Stomach (tissue), 19 donors: ENCODE measurements at places on chromosomes 16 and 17. TPM values are rescaled to one million over a fixed set of nuclear protein-coding genes. Genes with fewer than 3 reads are reported as not detected.
A peak's percentile ranks its signal among the peaks of the same experiment; 100 is the strongest.

- no peak for DNase-seq
Observed at GRCh38 chr16:64397042-64397441, 724.8 kb downstream of the CDH11 start.

The MT1G gene
- not detected for total RNA-seq

DNA sequence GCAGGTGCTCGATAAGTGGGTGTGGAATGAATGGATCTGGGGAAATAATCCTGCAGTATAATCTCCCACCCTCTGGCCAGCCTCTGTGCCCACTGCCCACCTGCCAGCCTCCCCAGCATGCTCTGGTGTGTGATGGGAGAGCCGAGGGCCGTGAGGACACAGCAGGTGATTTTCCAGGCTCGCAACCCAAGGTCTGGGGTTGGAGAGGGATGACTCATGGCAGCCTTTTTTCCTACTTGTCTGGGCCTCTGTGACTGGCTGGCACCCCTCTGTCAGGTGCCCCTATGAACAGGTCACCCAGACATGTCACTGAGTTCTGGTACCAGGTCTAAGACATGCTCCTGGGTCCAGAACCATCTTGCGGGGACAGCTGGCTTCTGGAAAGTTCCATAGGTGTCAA, 385.7 kb upstream of the TNRC6C start:
- DNase-seq: no peak

- no peak for DNase-seq
Observed at GRCh38 chr16:54116124-54116655, 170.4 kb downstream of the IRX3 start.

The CCDC144A gene
- 14.5 TPM for total RNA-seq

The PRR14 gene
- 123 TPM for total RNA-seq

The CYGB gene
- 21.0 TPM for total RNA-seq

DNA sequence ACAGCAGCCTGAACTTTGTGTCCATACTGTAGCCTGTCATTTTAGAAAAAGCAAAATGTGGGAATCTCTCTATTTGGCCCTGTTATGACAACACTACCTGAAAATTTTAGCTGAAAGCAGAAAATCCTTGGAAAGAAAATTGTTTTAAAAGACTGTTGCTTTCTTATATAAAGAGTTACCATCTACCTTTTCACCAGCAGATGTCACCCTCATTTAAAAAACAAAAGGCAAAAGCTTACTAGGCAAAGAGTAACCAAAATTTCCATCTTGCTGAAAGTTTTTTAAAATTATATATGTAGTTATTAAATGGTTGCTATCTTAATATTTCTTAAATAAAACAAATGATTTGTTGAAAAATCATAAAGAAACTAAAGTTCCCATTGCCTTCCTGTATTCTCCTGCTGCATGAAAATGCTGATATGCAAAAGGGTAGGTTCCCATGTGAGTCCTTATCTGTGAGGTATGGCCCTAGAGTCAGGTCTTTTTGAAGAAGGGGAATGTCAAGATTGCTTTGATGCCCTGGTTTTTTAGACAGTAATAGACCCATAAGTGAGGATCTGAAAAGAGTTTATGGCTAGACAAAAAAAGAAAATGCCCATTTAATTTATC, 61.0 kb downstream of the TNRC6C start:
- no peak for DNase-seq

GRCh38 chr17:77879896-77880280, 78.6 kb upstream of the TNRC6C start:
- DNase-seq: no peak

DNA sequence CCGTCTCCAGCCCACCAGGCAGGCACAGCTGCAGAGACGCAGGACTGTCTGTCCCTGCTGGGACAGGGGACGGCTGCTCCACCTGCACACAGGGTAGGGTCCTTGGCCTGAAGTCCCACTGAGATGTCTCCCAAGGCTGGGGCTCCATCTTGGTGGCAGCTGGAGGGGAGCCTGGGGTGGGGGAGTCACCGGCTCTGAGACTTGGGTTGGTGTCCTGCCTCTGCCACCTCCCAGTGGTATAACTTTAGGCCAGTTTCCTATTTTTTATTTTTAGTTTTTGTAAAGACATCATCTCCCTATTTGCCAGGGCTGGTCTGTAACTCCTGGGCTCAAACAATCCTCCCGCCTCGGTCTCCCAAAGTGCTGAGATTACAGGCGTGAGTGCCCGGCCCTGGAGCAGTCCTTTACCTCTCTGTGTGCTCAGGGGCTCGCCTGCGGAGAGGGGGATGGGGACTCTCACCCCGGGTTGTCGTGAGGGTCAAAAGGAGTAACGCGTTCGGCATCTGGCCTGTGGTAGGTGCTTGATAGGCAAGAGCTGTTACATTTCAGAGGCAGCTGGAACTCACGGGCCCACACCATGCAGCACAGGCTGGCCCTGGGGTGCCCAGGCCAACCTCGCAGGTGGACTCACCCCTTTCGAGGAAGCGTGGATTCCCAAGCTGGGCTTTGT, 46.6 kb upstream of the DOC2B start:
- no peak for DNase-seq

The SLC12A3 gene
- not detected for total RNA-seq

- DNase-seq: no peak
Observed at GRCh38 chr17:48356866-48357265, 73.1 kb downstream of the SKAP1 start.

DNA sequence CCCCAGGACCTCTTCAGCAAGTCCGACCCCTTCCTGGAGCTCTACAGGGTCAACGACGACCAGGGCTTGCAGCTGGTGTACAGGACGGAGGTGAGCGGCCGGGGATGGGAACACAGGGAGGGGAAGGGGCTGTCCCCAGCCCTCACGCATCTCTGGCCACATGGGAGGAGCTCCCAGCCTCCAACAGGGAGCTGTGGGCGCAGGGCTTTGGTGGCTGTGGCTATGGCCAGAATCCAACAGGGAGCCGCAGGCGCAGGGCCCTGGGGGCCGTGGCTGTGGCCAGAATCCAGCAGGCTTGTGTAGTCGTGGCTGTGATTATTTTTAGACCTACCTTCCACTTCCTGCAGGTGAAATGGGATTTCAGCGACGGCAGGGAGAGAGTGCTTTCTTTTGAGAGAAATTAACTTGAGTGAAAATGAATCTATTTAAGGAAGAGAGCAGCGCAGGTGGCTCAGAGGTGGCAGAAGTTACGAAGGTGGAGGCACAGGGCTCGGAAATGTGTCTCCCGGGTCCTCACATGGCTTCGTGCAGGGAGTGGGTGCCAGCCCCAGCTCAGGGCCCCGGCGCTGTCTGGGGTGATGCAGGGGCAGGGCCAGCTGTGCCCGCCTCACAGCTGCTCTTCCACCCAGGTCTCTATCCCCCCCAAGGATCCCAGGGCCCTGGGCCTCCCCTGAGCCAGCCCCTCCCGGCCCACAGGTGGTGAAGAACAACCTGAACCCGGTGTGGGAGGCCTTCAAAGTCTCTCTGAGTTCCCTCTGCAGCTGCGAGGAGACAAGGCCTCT, 9.4 kb downstream of the CPNE7 start:
- DNase-seq: no peak

DNA sequence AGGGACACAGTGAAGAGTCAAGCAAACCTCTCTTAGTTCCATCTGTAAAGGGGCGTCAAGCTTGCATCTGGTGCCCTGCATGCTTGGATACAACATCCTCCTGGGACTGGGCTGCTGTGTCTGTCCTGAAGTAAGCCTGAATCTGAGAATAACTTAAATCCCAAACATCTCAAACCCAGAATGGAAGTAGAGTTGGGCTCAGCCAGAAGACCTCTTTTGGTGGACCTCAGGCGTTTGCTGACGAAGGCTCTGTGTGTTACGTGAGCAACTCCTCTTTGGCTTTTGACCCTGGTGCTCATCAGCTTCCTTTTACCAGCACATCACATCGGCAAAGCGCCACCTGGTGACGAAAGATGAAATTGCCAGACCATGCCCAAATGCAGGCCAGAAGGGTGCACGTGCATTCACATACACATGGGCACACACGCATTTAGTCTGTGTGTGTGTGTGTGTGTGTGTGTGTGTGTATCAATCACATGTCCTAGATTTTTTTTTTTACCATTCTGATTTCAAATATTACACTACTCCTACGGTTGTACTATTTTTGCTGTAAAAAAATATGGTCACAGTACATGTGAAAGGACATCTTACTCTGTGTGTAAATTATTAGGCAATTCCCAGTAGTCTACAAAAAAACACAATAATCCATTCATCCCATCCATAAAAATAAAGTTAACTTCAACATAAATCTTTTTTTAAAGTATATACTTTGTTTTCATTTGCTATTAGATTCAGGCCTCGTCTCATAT, 41.1 kb upstream of the FOXJ1 start:
- DNase-seq: peak; percentile 96

- no peak for DNase-seq
Observed at GRCh38 chr16:48534601-48535340, 75.2 kb downstream of the N4BP1 start.

GRCh38 chr17:46876353-46876887, 25.0 kb downstream of the WNT9B start:
- DNase-seq: peak; percentile 83

DNA sequence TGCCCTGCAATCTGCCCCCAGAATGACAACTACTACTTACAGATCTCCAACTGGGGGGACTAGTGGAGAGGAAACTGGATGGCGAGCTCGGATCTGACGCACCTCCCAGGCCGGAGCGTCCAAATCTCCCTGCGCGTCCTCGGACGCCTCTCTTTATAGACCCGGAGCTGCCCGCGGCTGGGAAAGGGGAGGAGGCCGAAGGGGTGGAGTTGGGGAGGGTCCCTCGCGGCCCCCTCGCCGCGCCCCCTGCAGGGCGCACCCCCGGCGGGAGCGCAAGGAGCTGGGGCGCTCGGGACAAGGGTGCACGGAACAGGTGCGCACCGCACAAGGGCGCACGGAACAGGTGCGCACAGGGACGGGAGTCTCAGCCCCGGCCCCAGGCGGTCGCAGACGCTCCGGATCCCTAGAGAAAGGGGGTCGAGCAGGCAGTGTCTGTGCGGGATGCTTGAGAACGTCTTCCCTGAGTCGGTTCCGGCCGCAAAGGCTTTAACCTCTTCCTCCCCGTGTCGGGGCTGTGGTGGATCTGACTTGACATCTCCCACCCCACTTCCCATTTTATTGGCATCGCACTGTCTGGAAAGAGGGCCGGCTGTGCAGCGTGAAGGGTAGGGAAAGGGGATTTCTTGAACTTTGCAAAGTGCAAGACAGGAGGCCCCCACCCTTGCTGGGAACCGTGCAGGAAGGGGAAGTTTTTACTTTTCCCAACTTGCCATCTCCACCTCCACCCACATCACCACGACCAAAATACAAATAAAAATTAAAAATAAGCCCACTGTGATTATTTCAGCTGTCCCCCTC, at the start of gene MYH11:
MYH11 (minus strand) TSS at position 128 of the 798 bp plus-strand sequence. CDS start 18,776 bp downstream, outside the sequence.
- DNase-seq: no peak

DNA sequence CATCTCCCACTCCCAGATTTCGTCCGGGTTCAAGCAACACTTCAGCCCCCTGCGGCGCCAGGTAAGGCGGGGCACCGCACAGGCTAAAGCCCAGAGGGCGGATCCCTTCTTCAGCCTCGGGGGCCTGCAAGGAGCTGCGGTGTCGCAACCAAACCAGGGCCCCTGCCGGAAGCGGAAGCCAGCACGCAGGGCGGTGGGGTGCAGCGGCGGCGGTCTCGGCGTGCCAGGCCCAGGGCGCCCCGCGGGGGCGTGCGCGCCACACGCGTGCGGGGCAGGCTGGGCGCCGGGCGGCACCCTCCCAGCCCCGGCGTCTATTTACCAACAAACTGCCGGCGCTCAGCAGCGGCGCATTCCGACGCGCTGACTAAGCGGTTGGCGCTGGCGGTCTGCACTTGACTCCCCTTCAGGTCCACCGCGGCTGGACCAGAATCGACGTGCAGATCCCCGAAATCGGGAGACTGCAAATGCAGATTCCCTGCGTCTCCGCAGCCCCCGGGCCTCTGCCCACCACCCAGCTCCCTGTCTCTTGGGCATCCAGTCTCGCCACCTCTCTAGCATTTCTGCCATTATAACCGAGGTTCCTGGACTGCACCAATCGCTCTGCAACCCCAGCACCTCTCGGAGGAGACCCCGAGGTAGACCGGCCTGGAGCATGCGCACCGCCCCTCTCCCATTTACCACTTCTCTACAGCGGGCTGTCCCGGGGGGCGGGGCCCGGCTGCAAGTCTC, 421 bp upstream of the DLX4 start:
- DNase-seq: peak; percentile 89

The FAM20A gene
- 81.3 TPM for total RNA-seq

DNA sequence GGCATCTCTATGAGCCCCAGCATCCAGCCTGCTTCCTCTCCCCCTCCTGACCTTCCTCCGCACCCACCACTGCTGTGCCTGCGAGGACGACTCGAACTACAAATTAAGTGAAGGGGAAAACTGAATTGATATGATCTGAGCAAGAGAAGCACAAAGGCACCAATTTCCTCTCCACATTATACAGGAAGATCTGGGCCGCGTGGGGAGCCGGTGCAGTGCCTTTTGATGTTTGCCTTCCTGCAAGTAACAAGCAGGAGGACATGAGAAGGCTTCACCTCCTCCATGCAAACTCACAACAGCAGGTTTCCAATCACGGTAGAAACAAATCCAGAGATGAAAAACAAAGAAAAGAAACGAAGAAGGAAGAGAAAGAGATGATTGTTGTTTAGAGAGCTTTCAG, 57.8 kb upstream of the MMP2 start:
- no peak for DNase-seq

- DNase-seq: no peak
Observed at GRCh38 chr17:12070561-12070960, 49.9 kb downstream of the MAP2K4 start.

- DNase-seq: no peak
Observed at GRCh38 chr16:9176547-9177418, 85.3 kb downstream of the HAPSTR1 start.

GRCh38 chr16:13909872-13910303, 10.1 kb upstream of the ERCC4 start:
- peak; percentile 86 for DNase-seq

The NPW gene
- total RNA-seq: 0.55 TPM

- no peak for DNase-seq
Observed at GRCh38 chr17:68613739-68614298, 12.7 kb upstream of the FAM20A start.

DNA sequence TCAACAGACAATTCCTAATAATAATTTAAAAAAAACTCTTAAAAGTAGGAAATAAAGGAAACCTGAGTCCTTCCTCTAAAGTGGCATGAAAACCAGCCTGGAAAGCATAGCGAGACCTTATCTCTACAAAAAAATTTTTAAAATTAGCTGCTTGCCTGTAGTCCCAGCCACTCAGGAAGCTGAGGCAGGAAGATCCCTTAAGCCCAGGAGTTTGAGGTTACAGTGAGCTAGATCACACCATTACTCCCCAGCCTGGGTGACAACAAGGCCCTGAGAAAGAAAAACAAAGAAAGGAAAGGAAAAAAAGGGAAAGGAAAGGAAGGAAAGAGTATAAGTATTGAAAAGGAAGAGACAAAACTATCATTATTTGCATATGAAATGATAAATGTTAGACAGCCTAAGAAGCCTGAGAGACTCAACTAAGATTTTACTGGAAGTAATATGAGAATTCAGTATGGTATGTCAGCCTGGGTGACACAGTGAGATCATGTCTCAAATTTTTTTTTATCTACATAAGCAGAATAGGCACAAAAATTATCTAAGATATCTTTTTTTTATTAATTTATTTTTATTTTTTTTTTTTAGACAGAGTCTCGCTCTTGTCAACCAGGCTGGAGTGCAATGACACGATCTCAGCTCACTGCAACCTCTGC, 113.0 kb downstream of the GOSR1 start:
- no peak for DNase-seq

The PFN1 gene
- total RNA-seq: 601 TPM
